ENCODE measurements at places on chromosomes 11 and 22. TPM values are rescaled to one million over a fixed set of nuclear protein-coding genes. Genes with fewer than 3 reads are reported as not detected.
A peak's percentile ranks its signal among the peaks of the same experiment; 100 is the strongest.

The RIMBP3C gene
- total RNA-seq: 0.50 TPM

The PIH1D2 gene
- total RNA-seq: 1.5 TPM

The MOV10L1 gene
- 1.0 TPM for total RNA-seq

DNA sequence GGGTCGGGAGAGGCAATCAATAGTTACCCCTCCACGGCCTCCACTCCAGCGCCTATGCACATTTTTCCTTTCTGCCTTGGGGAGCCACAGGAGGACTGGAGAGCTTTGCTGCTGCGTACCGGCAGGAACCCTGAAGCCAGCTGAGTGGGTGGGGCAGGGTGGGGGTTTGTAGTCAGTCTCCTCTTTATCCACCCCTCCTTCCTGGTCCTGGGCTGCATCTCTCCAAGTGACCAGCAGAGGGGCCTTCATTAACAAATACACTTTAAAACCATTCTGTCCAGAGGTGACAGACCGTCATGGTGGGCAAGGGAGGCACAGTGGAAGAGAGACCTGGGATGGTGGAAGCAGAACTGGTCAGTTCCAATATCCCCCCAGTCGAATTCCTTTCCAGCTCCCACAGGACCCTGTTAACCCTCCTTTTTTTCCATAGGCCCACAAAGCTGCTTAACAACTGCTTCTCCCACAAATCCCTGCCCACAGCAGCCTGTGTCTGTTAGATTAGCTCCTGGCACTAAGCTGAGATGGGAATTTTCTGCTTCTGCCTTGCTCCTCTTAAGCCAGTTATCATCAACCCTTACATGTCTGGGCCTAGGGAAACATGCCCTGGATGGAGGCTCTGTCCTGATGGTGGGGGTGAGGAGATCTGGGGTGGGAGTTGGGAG lies 3.9 kb upstream of the ABCG4 start:
- no peak overlapping the region for H3K27ac ChIP-seq
- peaks cover 13% of the 10 kb centered on the region for H3K27me3 ChIP-seq
- H3K4me1 ChIP-seq: peaks cover 2% of the 10 kb centered on the region
- no peak overlapping the region for H3K4me3 ChIP-seq
- peak; percentile 72 for DNase-seq

- H3K27ac ChIP-seq: no peak overlapping the region
- peak; percentile 83 for DNase-seq
- H3K4me1 ChIP-seq: no peaks in the 10 kb centered on the region
- no peaks in the 10 kb centered on the region for H3K36me3 ChIP-seq
- no peak overlapping the region for H3K4me3 ChIP-seq
- no peaks in the 10 kb centered on the region for H3K27me3 ChIP-seq
Observed at GRCh38 chr11:70544774-70545609, 146.7 kb downstream of the CTTN start.

DNA sequence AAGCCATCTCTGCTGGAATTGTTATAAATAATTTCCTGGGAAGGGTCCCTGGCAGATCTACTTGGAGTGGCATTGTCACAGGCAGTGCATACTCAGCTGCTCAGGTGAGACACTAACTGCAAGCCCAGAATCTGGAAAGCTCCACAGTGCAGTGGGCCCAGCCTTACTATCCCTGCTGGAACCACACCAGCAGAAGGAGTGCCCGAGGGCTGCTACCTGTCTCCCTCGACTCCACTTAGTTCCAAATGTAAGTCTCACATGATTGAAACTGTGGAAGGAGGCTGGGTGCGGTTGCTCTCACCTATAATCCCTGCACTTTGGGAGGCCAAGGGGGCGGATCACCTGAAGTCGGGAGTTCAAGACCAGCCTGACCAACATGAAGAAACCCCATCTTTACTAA lies 14.3 kb upstream of the SYVN1 start:
- no peak for DNase-seq
- H3K36me3 ChIP-seq: no peaks in the 10 kb centered on the region
- peaks cover 2% of the 10 kb centered on the region for H3K27me3 ChIP-seq
- no peak overlapping the region for H3K27ac ChIP-seq

DNA sequence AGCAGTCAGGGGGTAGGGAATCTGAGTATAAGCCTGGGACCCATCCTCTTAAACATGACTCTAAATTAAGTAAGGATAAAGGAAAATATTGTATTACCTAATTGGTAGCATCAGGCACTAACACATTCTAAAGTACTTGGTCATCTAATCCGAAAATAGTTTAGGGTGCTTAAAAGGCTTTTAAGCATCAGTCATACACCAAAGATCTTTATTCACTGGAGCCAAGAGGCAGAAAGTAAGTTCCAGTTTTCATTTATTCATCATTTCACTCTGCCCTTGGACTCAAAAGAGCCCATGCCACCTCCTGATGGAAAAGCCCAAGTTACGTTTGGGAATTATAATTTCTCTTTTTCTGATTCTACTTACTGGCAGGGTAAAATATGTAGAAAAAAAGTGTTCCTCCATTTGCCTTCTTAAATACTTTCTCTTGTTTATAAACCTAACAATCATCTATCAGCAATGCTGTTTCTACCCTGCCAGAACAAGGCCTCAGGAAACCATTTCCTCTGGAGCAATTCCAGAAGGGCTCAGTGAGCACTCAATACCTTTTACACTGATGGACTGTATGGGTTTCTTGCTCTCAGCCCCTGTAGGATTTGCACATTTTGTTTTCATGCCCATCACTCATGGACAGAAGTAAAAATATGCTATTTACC lies 120.1 kb upstream of the SLC5A12 start:
- H3K27ac ChIP-seq: peak overlapping the region; percentile 49
- DNase-seq: peak; percentile 88
- no peaks in the 10 kb centered on the region for H3K36me3 ChIP-seq
- no peaks in the 10 kb centered on the region for H3K27me3 ChIP-seq
- H3K4me1 ChIP-seq: peaks cover 2% of the 10 kb centered on the region

DNA sequence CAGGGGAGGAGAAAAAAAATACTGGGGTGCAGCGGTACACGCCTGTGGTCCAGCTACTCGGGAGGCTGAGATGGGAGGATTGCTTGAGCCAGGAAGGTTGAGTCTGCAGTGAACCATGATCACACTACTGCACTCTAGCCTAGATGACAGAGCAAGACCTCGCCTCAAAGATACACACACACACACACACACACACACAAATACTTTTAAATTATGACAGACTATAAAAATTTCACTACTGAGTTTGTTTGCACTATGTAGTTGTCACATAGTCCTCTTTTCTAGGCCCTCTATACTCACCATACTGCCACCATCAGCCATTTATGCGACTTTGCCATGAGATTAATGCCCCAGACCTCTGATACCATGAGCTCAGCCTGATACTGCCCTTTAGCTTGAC lies 109.6 kb downstream of the MRTFA start:
- no peaks in the 10 kb centered on the region for H3K36me3 ChIP-seq
- no peak overlapping the region for H3K4me3 ChIP-seq
- H3K27me3 ChIP-seq: no peaks in the 10 kb centered on the region
- DNase-seq: no peak
- H3K4me1 ChIP-seq: peaks cover 5% of the 10 kb centered on the region

DNA sequence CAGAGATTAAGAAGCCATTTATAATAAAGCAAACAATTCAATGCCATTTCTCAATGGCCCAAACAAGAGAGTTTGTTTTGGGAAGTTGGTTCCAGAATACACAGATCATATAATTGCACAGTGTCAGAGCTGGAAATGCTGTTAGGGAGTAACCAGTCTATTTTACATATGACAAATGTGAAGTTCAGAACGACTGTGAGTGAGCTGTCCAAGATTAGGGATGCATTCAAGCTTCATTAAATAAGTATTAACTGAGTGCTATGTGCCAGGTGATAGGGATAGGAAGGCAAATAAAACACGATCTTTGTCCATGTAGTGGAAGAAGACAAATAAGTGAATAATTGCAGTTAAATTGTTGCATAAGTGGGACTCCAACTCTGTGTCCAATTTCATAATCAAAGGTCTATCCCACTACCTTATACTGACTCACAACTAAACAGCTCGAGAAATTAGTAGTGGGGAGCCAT lies 33.1 kb upstream of the PICALM start:
- H3K36me3 ChIP-seq: no peaks in the 10 kb centered on the region
- H3K27me3 ChIP-seq: no peaks in the 10 kb centered on the region
- no peaks in the 10 kb centered on the region for H3K4me1 ChIP-seq
- no peak for DNase-seq

GRCh38 chr11:93166194-93166593 lies 31.6 kb downstream of the SLC36A4 start:
- no peaks in the 10 kb centered on the region for H3K4me1 ChIP-seq
- no peak overlapping the region for H3K27ac ChIP-seq
- no peak overlapping the region for H3K4me3 ChIP-seq
- no peak for DNase-seq
- H3K36me3 ChIP-seq: peaks cover 1% of the 10 kb centered on the region

DNA sequence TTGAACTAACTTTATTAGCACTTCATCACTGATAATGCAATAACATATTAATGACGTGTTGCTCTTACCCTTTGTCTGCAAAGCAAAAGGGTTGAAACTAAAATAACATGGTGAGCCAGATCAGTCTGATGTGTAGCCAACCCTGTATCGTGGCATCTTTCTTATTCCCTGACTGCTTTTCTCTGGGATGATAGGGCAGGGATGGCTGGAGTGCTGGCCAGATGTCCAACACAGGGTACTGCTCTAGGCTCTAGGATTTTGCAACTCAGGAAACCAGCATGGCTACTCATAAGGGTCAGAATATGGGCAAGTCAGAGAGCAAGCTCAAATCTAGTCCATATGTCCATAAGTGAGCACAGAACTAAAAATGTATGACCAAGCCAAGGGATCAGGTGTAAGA lies 129.1 kb downstream of the SLC17A6 start:
- peaks cover 7% of the 10 kb centered on the region for H3K4me1 ChIP-seq
- H3K36me3 ChIP-seq: no peaks in the 10 kb centered on the region
- H3K27ac ChIP-seq: peak overlapping the region; percentile 60
- H3K4me3 ChIP-seq: no peak overlapping the region

DNA sequence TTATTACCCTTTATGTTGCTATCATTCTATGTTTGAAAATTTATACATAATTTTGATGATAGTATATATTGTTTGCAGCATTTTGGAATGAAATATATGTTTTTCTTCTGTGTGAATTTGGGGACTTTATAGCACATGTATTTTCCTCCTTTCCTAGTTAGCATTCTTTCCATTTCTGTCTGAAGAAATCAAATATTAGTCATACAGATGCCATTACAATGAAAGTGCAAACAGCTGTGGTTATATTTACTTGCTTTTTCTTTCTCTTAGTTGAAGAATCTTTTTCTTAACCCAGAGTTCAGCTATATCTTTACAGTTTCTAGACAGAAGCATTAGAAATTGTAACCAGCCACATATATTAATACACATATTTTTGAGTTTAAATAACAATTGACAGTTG lies 753.1 kb upstream of the ARHGAP42 start:
- H3K27me3 ChIP-seq: no peaks in the 10 kb centered on the region
- no peak overlapping the region for H3K4me3 ChIP-seq
- no peaks in the 10 kb centered on the region for H3K4me1 ChIP-seq
- H3K36me3 ChIP-seq: no peaks in the 10 kb centered on the region

DNA sequence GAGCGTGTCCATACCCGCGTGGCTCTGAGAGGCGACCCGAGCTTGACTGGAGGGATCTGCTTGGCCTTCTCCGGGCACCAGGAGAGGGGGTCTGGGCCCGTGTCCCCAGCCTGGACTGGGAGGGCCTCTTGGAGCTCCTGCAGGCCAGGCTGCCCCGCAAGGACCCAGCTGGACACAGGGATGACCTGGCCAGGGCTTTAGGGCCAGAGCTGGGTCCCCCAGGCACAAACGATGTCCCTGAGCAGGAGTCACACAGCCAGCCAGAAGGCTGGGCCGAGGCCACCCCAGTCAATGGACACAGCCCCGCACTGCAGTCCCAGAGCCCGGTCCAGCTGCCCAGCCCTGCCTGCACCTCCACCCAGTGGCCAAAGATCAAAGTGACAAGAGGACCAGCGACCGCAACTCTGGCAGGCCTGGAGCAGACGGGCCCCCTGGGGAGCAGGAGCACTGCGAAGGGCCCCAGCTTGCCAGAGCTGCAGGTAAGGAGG lies 38.2 kb downstream of the TRIOBP start:
- no peak overlapping the region for H3K4me3 ChIP-seq
- DNase-seq: no peak
- H3K27ac ChIP-seq: no peak overlapping the region
- H3K27me3 ChIP-seq: no peaks in the 10 kb centered on the region
- H3K4me1 ChIP-seq: peaks cover 12% of the 10 kb centered on the region

GRCh38 chr11:63813035-63813562 lies at the start of gene SPINDOC:
Gene SPINDOC, plus strand, starts transcription at chr11:63813456. Its CDS starts 231 bp downstream, at chr11:63813687.
- no peaks in the 10 kb centered on the region for H3K27me3 ChIP-seq

DNA sequence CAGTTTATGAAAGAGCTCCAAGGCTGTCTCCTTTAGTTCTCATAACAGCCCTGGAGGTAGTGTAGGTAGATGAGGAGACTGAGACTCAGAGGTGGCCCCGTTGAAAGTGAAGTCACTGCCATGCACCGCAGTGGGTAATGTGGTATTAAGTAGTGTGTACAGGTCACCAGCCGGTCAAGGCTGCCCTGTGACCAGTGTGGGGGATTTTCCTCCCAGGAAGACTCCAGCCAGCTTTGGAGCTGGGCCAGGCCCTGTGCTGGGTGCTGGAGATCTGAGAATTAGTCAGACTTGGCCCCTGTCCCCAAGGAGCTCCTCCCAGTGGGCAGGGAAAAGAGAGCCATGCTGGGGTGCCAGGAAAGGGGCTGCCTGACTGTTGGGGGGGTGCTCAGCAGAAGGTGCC lies 5.3 kb downstream of the OMP start:
- DNase-seq: peak; percentile 94
- H3K27ac ChIP-seq: peak overlapping the region; percentile 63

DNA sequence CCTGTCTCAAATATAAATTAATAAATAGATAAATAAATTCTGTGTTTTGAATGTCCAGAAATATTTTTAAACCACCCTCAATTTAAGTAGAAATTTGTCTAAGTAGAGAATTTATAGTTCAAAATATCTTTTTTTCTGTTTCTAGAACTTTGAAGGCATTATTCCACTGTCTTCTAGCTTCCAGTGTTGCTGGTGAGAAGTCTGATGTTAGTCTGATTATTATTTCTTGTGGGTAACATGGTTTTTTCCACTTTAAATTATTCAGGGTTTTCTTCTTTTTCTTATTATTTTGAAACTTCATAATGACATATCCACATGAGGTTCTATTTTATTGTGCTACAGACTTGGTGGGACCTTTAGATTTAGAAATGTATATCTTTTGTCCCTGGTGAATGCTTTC lies 46.4 kb upstream of the HEPHL1 start:
- H3K27ac ChIP-seq: no peak overlapping the region
- H3K36me3 ChIP-seq: no peaks in the 10 kb centered on the region
- no peaks in the 10 kb centered on the region for H3K4me1 ChIP-seq
- no peaks in the 10 kb centered on the region for H3K27me3 ChIP-seq
- no peak overlapping the region for H3K4me3 ChIP-seq
- no peak for DNase-seq

All from fibroblast of lung (primary cell).